ENCODE measurements at places on chromosomes 13 and 19.

DNA sequence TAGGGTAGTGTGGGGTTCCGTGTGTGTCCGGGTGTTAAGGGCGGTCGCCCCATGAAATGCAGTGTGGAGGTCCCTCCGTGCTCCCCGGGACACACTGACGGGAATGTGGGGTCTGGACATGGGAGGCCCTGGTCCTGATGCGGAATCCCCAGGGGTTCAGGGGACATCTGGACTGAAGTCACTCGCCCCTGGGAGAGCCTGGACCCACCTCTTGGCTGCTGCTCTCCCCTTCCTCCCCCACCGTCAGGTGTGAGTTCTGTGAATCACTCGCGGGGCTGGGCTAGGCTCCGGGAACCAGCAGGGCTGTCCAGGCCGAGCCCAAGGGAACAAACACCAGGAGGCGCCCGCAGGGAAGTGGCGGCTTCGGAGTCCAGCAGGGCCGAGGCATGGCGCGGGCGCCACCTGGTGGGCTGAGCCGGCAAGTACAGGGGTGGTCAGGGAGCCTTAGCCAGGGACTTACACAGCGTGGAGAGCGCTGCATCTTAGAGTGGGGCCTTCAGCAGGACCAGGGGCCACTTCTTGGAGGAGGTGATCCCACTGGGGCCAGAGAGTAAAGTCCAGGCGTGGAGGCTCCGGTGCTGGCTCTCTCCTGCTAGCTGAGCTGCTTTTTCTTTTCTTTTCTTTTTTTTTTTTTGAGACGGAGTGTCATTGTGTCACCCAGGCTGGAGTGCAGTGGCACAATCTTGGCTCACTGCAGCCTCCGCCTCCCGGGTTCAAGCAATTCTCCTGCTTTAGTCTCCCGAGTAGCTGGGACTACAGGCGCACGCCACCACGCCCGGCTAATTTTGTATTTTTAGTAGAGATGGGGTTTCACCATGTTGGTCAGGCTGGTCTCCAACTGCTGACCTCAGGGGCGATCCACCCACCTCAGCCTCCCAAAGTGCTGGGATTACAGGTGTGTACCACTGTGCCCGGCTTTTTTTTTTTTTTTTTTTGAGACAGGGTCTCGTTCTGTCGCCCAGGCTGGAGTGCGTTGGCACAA lies 20.1 kb downstream of the WTIP start:
- peak; percentile 99 for DNase-seq

DNA sequence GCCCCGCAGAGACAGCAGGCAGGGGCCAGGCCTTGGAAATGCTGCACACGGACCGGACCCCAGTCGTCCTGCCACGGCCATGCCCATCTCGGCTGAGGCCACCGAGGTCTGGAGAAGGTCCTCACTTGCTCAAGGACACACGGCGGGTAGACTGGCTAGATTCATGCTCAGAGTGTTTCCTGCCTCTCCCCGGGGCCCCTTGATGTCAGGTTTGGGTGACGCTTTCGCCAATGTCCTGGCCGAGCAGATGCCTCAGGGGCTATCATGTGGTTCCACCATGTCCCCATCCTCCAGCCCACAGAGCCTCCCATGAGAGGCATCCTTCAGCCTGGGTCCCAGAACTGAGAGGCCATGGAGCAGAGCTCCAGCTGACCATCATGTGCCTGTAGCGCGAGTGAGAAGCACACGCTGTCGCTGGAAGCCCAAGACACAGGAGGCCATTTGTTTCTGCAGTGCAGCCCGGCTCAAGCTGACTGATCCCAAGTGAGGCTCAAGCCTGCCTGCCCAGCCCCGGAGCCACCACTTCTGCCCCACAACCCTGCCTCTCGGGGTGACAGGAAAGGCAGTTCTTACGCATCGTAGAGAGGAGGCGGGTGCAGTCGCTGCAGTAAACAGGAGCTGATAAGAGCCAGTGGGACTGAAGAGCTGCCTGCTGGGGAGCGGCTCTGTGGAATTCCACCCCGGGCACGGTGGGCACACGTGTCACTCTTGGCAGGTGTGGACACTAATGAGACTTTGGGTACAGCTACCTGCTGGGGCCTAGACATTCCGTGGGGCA lies 53.9 kb upstream of the GAS6 start:
- DNase-seq = no peak

GRCh38 chr19:45444318-45445041 lies 20.8 kb upstream of the ERCC1 start:
- peak; percentile 99 for DNase-seq

GRCh38 chr19:54207676-54207982 lies 7.0 kb downstream of the RPS9 start:
- DNase-seq = no peak

DNA sequence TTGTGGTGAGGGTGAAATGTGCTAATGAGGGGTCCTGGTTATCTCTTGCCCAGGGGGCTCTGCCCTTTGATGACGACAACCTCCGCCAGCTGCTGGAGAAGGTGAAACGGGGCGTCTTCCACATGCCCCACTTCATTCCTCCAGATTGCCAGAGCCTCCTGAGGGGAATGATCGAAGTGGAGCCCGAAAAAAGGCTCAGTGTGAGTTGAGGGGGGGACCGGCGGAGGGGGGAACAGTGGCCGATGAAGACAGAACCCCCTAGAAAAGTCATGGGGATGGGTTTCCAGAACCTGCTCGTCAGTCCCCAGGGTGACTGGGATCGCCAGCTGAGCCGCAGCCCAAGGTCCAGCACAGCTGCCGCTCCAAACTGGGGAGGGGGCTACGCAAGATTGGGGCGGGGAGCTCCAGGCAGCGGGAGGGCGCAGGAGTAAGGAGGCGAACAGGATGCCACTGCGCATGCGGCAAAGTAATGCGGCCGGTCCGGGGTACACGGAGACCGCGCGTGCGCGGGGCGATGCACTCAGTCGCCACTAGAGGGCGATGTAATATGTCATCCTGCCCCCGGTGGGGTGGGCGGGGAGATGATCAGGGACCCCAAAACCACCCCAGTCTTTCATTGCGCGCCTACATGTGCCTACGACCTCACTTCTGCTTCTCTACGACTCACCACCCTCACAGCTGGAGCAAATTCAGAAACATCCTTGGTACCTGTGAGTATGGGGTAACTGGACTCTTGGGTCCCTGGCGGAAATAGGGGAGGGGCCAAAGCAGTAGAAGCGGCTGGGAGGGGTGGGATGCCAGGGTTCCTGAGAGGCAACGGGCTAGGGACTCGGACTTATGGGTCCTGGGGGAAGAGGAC lies 17.9 kb downstream of the BRSK1 start:
- peak; percentile 96 for DNase-seq

- no peak for DNase-seq
Measured at GRCh38 chr13:34747507-34747906, 194.6 kb upstream of the NBEA start.

- DNase-seq = no peak
Measured at GRCh38 chr13:112776971-112777370, 87.1 kb downstream of the ATP11A start.

DNA sequence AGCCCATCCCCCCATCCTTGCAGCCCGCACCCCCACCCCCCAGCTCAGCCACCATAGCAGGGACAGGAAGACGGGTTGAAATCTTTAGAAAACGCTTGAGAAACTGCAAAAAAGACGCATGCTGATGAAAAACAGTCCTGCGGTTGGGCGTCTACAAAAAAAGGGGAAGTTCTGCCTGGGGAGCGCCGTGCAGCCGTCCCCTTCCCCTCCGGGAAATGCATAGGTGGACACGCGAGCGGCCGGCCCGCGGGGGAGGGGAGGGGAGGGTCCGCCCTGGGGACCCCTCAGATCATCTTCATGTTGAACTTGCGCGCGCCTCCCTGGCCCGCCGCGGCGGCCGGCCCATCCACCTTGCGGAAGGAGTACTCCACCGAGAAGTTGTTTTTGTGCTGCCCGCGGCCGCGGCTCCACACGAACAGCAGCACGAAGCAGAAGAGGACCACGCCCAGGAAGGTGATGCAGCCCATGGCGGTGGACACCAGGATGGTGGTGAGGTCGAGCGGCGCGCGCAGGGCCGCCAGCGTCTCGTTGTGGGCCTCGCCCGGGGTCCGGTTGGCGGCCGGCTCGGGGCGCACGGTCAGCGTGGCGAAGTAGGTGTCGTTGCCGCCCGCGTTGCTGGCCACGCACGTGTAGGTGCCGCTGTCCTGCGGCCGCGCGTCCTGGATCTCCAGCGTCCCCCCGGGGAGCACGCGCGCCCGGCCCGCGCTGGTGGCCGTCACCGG lies 7.9 kb upstream of the PEAK3 start:
- DNase-seq = no peak

DNA sequence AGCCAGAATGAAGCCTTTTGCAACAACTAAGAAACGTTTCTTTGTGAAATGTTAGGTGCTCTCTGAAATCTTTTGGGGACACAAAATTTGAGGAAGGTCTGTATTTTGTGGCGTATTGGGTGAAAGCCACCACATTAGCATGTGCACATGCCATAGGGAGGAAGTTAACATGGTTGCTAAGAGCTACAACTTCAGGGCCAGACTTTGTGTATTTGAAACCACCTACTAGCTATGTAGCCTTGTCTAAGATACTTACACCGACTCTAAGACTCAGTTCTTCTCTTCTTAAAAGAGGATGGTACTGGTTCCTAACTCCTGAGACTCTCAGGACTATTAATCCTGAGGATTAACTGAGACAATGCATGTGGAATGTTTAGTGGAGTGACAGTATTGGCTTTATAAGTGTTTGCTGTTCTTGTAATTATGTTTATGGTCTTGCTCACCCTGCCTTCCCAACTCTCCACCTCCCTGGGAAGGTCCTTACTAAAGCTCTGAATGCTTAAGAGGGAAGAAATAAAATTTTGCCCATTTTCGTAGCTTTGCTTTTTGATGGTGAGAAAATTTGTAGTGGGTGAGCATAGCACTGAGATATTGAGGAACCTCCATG lies 15.5 kb downstream of the SERP2 start:
- no peak for DNase-seq

DNA sequence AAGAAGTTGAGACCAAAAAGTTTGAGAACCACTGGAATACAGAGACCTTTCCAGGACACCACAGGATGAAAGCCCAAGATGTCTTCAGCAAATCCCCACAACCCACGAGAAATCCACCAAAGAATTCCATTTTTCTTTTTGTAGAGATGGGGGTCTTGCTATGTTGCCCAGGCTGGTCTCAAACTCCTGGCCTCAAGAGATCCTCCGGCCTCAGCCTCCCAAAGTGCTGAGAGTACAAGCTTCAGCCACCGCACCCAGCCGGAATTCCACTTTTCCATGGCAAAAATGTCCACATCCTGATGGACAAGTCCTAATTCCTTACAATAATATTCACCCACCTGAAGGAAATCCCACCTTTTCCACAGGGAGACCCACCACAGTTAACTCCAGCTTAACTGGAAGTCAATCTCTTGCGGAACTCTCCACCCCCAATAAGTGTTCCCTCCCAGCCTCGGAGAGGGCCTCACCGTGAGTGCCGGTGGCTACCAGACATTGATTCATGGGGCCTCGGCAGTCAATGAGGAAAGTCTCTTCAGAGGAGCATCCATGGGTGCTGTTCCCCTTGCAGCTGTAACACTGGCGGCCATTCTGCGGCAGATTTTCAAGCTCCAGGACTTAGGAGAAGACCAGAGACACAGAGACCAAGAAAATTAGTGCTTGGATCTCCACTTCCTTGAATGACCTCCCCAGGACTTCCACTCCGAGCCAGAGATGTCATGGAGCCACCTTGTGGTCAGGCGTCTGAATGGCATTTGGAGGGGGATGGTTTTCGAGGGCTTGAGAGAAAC lies 12.3 kb upstream of the CADM4 start:
- DNase-seq = peak; percentile 79

DNA sequence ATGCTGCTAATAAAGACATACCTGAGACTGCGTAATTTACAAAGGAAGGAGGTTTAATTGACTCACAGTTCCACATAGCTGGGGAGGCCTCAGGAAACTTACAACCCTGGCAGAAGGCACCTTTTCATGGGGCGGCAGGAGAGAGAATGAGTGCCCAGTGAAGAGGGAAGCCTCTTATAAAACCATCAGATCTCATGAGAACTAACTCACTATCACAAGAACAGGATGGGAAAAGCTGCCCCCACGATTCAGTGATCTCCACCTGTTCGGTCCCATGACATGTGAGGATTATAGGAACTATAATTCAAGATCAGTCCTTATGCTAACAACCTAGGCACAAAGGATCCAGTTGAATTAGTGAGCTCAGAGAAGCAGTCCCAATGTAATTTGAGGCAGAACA lies 59.4 kb downstream of the GPC6 start:
- DNase-seq = no peak

DNA sequence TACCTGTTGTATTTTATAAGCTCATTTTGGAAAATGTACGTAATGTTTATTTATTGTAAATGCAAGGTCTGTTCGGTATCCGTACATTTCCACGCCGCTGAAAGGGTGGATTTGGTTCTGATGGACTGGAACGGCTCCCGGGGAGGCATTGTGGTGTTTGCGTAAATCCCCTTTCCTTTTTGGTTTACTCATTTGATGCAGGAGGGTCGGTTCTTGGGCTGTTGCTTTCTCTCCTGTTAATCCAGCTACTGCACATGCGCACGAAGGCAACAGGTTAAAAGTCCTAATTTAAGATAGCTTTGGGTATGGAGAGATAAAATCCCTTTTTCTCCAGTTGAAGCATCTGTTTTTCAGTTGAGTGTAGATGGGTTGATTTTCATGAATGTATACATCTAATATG lies 224.4 kb downstream of the TM9SF2 start:
- no peak for DNase-seq

- DNase-seq = peak; percentile 56
Measured at GRCh38 chr19:1672038-1672768, 19.8 kb upstream of the TCF3 start.

DNA sequence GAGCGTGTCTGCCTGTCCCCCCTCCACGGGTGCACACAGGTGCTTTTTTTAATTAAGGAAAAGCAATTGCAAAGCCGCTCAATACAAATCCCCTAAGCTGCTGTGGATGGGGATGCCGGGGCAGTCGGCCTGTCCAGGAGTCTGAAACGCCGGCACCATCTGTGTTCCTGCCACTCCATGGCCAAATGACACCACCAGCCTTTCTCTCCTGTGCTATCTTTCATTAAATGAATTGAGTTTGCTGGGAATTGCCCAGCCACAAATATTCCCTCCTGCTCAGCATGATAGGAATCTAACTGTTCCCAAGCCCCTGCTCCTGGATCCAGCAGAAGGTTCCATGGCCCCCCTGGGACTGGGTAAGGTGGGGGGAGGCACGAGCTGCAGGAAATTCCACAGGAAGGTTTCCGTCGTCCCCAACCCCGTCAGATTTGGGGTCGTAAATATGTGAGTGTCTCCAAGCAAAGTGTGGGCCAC lies 139.2 kb downstream of the KDM4B start:
- no peak for DNase-seq

GRCh38 chr19:38055655-38056521 lies 148.9 kb downstream of the SIPA1L3 start:
- no peak for DNase-seq
